ENCODE measurements at places on chromosomes 1 and 21. TPM values are rescaled to one million over a fixed set of nuclear protein-coding genes. Genes with fewer than 3 reads are reported as not detected.

DNA sequence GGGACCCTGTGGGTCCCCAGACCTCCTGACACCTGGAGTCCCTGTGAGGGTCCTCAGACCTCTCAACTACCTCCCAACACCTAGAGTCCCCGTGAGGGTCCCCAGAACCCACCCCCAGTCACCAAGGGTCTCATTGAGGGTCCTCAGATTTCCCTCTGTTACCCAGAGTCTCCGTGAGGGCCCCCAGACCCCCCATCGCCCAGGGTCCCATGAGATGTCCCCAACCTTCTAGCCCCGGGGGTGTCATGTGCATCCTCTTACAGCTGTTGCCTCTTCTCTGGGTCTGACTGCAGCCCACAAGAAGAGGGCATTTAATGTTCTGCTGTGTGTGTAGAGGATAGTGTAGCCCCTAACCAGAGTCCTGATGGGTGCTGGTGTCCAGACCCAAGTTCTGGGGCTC, 2.0 kb upstream of the GJC2 start:
- DNase-seq = no peak

GRCh38 chr1:79079770-79080169, 73.2 kb upstream of the ADGRL4 start:
- DNase-seq = no peak

DNA sequence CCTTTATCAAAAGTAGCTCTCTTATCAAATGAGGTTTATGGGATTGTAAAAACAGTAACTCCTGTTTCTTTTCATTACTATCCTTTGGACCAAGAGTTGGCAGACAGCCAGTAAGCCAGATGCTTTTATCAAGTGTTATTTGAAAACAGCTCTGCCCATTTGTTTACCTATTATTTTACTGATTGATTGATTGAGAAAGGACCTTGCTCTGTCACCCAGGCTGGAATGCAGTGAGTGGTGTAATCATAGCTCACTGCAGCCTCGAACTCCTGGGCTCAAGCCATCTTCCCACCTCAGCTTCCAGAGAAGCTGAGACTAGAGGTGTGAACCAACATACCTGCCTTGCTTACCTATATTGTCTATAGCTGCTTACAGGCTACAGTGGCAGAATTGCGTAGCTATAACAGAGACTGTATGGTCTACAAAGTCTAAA, 3.6 kb downstream of the PRKAB2 start:
- no peak for DNase-seq

Gene FNDC5
- 50.5 TPM for total RNA-seq

DNA sequence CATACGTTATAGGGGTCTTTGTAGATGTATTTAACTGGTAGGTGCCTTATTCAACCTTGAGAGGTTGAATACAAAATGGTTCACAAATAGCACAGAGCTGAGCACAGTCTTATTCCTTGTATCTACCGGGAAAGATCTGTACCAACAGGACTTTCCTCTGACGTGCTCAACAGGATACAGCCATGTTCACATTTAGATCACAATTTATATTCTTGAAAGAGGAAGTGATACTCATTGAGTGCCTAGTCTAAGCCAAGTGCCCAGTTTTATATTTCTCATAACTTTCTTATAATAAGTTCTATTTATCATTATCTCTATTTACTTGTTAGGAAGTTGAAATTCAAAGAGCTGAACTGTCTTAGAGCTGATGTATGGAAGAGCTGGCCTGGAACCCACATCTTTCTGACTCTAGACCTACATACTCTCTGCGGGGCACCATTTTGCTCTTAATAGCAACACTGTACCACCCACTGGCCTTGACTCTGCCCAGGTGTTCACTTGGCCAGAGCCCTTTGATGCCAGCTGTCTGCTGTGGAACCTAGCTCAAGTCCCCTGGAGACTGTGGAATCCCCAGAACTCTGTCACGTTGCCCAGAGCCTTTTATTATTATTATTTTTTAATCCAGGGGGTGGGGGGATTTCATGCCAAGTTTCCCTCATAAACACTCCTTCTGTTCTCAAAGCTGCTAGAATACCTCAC, 156.2 kb downstream of the TPR start:
- no peak for DNase-seq

GRCh38 chr1:61519631-61520030, 205.3 kb downstream of the TM2D1 start:
- no peak for DNase-seq
